ENCODE measurements at places on chromosomes 5 and 9.

- DNase-seq, result no peak
Measured at GRCh38 chr5:72064801-72065570, 42.3 kb upstream of the MAP1B start.

DNA sequence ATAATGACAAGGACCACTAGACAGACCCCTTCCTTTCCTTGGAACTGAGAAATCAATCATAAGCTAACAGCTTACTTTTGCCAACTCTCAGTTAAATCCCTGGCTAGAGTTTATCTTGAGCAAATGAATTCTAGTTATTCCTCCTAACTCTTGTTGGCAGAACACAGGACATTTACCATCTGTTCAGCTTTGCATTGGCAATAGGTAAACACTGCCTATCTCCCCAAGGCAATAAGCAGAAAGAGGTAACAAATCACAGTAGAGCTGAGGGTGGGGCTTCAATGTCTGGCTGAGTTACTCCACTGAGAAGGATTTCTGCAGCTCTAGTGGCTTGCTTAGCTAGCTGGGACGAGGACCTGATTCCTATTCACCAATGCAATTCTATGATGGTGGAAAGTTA lies 503.3 kb upstream of the GRIA1 start:
- DNase-seq, result no peak

DNA sequence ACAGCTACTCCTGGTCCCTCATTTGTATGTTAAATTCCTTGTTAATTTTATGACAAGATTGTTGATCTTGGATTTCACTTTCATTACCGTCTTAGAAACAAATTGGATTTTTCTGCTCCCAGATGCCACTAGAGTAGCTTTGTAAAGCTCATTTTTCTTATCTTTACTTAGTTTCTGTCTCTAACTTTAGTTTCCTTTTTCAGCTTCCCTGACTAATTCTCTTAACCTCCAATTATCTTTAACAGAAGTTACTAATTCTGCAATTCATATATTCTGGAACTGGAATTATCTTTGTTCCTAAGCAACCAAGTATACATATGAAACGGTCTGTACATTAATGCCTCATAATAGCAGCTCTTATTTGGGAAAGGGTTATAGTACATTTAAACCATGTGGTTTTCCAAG lies 16.7 kb downstream of the ITGA1 start:
- no peak for DNase-seq

DNA sequence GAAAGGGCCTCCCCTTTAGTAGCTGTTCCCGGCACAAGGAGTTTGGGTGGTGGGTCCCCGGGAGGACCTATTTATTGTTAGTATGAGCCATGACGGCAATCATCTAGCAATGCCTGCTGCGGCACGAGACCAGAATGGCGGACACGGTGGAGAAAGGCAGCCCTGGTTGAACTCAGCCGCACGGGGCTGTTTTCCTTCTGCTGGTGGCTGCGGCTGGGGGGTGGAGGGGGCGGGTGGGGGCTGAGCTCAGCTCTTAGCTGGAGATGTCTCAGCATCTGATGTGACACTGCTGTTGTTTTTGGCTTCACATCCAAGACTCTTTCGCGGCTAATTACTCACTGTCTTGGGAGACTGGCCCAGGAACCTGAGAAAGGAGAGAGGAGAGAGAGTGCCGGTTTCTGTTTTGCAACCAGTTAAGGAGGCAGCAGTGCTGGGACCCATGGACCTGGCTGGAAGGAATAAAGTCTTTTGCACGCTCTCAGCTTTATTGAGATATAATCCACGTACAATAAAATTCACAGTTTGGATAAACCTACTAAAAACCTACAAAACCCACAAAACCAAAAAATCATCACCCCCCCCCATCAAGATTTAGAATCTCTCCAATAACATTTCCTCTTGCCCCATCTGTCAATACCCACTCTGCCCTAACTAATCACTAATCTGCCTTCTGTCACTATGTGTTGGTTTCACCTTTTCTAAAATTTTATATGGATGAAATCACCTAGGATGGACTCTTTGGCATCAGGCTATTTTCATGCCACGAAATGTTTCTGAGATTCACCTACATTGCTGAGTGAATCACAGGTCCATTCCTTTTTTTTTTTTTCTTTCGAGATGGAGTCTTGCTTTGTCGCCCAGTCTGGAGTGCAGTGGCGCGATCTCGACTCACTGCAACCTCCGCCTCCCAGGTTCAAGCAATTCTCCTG lies 81.8 kb upstream of the NEURL1B start:
- no peak for DNase-seq

- DNase-seq, result no peak
Measured at GRCh38 chr9:111108946-111109345, 70.7 kb upstream of the LPAR1 start.

- DNase-seq, result no peak
Measured at GRCh38 chr5:132673939-132674630, at the start of gene IL4. TSS of gene IL4 (plus strand) at chr5:132673989. CDS start at chr5:132674051, 62 bp downstream.

DNA sequence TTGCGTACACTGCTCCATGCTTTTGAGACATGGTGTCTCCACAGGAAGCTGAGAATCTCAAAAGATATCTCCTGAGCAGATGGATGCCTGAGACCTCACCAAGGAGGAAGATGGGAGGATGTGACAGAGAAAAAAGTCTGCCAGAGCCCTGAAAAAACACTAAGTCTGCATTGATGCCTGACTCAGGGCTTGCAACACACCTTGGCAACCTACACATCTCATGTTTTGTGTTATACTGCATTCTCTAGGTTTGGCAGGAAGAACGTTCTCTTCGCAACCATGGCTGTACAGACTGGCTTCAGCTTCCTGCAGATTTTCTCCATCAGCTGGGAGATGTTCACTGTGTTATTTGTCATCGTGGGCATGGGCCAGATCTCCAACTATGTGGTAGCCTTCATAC lies 19.2 kb downstream of the SLC22A4 start:
- no peak for DNase-seq

All from CD4-positive, alpha-beta T cell (primary cell).